Stimulated activated CD8-positive, alpha-beta memory T cell treated with anti-CD3 and anti-CD28 coated beads, Interleukin-7, amount 100 ng/mL, for 1 hour (primary cell): ENCODE measurements at places on chromosomes 11 and 22.

GRCh38 chr11:95144313-95145235, 54.9 kb downstream of the ENDOD1 start:
- DNase-seq = no peak

DNA sequence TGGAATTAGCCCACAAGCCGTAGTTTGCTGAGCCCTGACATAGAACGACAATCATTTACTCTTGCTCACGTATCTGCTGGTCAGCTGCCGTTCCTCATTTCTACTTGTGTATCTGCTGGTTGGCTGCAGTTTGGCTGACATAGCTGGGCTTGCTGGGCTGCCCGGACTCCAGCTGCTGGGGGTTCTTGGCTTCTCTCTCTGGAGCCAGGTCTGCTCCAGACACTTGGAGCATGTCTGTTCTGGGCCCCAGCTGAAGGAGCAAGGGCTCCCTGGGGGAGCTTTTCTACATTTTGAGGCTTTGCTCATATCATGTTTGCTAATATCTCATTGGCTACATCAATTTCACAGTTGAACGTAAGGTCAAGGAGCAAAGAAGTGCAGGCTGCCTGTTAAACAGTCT, 47.3 kb downstream of the PRDM11 start:
- DNase-seq = no peak

DNA sequence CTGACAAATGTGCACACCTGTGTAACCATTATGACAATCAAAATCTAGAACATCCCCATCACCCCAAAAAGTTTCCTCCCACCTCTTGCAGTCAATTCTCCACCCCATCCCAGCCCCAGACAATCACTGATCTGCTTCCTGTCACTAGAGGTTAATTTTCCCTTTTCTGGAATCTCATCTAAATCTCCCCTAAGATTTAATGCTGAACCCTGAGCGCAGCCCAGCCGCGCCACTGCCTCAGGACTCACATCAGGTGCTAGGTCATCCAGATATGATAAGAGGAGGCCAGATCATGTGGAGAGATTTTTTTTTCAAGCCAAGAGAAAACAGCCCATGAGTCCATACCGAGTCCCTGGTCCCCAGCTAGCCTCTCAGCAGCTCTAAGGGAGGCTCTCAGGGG, 4.3 kb upstream of the TMPRSS13 start:
- no peak for DNase-seq

DNA sequence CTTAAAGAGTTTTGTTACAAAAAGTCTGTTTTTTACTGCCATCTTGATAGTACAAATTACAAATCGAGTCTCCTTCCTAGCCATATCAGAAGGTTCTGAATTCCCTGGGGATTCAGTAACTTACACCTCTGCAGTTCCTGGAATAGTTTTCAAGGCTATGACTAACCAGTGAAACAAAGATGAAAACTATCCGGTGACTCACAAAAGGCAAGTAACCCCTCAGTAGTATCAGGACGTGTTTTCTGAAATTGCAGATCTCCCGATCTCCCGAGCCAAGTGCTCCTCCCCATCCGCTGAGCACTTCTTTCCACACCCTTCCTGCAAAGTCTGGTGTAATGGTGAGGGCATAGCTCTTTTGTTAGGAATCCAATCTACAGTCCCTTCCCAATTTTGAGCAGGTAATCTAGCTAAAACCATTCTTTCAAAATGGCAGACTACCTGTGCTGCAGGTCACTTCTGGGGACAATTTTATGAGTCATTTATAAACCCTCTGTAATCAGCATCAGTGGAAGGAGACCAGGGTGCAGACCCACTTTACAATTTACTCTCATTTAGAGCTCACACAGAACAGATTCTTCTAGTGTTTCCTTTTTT, 7.7 kb downstream of the E2F8 start:
- DNase-seq = no peak

DNA sequence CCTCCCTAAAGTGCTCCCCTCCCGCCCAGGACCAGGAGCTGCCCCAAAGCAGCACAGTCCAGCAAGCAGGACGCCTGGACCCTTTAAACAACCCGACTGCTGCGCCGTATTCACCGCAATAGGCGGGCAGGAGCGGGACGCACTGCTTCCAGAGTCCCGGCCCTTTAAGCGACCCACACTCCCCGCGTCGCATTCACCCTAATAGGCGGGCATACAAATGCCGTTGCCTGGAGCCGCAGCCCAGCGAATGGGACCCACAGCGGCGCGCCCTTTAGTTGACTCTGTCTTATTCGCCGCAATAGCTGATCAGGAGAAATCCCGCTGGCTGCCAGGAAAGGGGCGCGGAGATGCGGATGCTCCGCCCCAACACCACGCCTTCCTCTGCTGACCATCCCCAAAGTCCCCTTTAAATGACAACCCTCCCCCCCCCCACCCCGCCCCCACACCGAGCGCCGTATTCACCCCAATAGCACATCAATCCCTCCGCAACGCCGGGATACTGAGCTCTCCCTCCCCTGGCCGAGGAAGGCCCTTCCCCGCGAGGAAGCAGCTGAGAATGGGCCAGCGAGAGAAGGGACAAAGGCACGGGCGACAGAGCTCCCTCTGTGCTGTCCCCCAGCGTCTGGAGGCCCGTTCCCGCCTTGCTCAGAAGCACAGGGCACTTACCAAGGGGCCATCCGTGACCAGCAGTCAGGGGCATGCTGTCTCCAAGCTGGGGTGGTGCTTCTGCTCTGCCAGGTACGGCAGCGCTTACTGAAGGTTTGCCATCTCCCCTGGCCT, 4.7 kb downstream of the OSBPL5 start:
- no peak for DNase-seq

- no peak for DNase-seq
These were observed 5.0 kb downstream of the EIF4G2 start for GRCh38 chr11:10803676-10804075.

GRCh38 chr11:97361812-97362378, 972.1 kb downstream of the JRKL start:
- no peak for DNase-seq

- no peak for DNase-seq
These were observed 894.2 kb downstream of the NTM start for GRCh38 chr11:132264616-132265015.

DNA sequence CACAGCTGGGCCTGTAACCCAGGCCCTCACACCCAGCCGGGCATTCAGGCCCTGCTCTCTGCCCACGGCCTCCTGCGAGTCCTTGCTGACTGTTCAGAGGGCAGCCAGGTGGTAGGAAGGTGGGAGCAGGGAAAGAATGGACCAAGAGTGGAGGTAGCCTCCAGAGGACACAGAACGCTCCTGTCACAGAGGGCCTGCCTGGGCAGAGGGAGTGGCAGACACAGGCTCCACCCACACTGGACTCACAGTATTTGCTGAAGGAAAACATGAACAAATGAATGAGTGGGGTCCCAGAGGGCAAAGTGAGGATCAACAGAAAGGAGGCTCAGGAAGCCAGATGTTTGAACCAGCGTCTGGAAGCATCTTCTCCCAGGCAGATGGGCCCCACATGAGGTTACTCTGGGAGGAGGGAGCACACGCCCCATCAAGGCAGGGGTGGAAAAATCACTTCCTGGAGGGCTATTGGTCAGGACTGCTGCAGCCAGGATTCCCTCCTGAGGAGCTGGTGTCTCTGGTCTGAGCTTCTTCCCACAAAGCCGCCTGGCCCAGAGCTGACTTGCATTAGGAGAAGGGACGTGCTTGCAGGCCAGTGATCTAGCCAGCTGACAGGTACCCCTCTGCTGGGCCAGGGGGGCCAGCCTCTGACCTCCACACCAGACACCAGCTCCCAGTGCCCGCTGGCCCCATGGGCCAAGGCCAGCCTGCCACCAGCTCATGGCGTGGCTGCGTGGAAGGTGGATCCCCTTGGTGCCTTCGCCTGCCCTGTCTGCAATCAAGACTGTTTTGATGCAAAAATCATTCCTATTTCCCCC, 84.0 kb downstream of the THAP12 start:
- DNase-seq = no peak

GRCh38 chr11:112961751-112962578, 745 bp downstream of the NCAM1 start:
- DNase-seq = no peak

DNA sequence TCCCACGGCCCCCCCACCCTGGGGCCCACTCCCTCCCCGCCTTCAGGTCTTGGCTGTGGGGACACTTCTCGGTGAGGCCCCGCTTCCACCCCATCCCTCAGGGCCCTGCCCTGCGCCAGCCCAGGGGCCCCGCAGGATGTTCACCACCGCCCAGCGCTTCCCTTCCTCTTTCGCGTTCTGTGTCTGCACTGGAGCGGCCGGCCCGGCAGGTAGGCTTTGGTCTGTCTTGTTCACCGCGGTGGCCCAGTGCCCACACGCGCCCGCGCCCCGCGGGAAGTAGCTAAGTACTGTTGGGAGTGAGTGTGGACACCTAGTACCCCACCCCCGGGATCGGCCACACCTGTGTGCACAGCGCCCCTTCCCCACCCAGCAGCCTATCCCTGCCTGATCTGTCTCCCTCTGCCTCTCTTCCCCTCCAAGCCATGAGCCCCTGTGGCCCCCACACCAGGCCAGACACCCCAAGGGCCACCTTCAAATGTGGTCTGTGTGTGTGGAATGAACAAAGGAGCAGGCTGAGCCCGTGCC, 85.4 kb downstream of the WNT7B start:
- no peak for DNase-seq

- DNase-seq = no peak
These were observed 41.3 kb upstream of the CXCR5 start for GRCh38 chr11:118842369-118842768.

DNA sequence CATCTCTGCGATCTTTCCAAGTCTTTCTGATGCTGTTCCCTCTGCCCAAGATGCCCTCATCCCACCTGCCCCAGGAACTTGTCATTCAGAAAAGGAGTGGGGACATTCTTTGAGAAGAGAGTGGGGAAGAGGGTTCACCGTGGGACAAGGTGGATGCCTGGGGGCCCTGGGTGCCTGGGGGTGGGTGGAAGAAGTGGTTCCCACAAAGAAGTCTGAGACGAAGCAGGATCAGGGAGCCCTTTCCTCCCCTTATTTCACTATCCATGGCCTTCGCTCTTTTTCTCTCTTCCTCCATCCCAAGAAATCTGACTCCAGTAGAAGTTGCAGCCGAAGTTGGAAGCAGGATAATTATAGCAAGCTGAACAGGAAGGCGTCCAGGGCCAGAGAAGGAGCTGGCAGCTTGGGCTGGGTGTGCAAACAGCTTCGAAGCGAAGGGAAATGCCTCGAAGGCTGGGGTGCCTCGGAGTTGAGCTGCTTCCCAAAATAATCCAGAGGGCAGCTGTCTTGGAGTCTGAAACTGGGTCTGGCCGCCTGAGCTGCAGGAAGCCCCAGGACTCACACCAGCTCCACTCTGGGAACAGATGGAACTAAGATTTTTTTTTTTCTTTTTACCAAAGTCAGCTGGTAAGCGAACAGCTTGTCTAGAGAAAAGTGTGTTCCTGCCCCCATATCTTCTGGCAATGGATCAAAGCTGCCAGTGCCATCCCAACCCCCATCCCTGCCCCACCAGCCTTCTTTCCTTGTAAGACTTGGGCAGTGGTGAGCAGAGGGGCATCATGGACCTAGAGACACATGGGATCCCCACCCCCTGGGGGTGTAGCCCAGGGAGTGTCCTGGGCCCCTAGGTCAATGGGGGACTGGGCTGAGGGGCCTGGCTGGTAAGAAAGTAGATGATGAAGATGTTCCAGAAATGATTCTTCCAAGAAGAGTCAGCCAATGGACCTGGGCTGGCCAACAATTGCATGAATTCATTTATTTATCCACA, 31.5 kb downstream of the PARVG start:
- DNase-seq = no peak

- DNase-seq = no peak
These were observed 141.1 kb downstream of the RCN1 start for GRCh38 chr11:32231909-32232493.

GRCh38 chr22:35977136-35977535, 51.5 kb downstream of the RBFOX2 start:
- DNase-seq = no peak

- no peak for DNase-seq
These were observed 726.1 kb downstream of the FAM181B start for GRCh38 chr11:82007521-82007920.

DNA sequence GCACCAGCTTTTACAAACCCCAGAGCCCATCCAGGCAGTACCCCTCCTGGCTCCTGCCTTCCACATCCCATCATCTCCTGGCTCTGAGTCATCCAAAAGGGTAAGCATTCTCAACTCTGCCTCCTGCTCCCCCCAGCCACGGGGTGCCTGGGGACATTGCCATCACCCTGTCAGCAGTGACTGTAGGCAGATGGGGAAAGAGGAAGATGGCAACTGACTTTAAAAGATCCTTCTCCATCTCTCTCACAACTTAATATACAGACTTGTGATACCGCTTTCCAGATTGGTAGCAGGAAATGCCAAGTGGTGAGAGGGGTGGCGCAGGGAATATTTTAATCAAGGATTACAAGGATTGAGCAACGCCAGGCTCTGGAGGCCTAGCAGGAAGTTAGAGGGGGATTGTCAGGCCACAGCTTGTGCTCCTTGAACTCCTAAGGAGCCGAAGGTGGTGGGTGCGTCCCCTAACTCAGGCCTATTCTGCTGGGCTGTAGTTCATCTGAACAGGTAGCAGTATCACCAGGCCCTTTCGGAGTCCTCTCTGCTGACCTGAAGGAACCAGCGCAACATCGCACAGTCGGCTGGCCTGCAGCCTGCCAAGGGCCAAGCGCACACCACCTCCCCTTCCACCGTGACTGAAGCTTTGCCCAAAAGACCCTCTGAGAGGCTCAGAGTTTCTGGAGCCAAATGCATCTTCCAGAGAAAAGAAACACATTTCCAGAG, 83.3 kb downstream of the ZC3H12C start:
- no peak for DNase-seq

DNA sequence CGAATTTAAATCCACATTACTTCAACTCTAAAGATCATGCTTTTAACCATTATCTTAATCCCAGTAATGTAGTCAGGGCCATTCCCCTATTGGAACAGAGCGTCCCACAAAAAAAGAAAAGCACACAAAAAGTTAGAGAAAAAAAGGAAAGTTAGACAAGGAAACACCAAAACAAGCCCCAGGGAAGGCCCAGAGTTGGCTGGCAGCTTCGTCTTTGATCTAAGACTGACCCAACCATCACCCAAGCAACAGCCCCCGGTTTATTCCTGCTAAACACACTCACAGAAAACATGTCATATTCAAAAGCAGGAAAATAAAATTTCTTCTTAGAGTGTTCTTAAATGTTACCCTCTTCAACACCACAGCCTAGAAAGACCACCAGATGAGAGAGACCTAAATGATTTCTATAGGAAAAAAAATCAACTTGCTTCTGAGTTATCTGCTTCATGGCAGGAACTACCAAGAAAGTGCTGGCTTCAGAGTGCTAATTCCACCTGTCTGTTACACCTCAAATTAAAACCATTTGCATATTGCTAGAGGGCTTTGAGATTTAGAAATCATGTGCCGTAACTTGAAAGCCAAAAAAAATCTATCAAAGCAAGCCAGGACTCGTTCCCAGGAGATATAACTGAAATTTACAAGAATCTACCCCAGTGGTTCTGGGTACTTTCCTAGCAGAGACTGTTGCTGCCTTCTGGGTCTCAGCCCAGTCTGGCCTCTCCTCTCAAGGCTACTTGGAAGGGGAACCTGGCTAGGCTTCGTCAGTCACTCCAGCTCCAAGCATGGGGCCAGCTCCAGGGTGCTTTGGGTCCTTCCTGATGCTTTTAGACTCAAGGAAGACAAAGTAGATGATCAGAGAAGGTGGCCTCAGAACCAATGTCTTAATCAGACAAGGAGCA, 31.2 kb downstream of the POU2AF3 start:
- no peak for DNase-seq

- DNase-seq = no peak
These were observed 35.5 kb downstream of the SPATA19 start for GRCh38 chr11:133809569-133810491.

GRCh38 chr22:26585104-26585790, 4.7 kb downstream of the TPST2 start:
- DNase-seq = no peak
